ENCODE measurements at places on chromosomes 11 and 22.

GRCh38 chr11:33256813-33257159, 395 bp upstream of the HIPK3 start:
- DNase-seq: no peak

DNA sequence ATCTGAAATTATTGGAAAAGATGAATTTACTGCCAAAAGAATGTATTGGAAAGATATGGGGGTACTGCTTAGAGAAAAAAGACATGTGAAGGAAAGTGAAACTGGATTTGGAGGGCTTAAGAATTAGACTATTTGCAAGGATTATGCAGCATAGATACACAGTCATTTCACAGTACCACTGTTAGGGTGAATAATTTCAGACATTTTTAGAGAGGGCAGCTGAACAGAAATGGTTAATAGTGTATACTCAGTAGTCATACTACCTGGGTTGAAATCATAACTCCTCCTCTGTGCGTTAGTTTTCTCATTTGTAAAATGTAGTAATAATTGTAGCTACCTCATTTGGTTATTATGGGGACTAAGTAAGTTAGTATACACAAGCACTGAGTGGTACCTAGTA, 33.0 kb downstream of the GAS2 start:
- DNase-seq: no peak

DNA sequence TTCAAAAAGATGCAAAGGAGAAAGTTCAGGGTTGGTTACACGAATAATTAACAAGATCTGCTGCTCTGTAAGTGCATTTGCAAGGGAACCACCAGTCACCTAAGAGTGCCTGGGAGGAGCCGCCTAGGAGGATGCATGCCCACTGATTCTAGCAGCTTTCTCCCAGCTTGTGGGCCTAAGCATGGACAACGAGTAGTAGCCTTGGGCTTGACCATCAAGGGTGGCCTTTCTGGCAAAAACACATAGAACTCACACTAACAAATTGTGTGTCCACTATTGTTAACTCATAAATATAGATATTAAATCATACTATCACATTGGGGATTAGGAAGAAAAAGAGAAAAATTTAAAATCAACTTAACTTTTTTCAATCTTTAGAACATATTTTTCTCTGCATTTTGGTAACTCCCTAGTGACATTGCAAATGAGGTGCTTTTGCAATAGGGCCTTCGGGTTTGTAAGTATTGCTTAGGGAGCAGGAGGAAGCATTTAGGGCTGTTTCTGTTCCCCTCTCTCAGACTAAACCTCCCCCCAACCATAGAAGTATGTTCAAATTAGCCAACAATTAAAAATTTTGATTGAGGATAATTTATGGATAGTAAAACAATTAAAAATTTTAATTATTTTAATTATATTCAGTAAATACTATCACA, 57.3 kb upstream of the CEP295 start:
- no peak for DNase-seq

DNA sequence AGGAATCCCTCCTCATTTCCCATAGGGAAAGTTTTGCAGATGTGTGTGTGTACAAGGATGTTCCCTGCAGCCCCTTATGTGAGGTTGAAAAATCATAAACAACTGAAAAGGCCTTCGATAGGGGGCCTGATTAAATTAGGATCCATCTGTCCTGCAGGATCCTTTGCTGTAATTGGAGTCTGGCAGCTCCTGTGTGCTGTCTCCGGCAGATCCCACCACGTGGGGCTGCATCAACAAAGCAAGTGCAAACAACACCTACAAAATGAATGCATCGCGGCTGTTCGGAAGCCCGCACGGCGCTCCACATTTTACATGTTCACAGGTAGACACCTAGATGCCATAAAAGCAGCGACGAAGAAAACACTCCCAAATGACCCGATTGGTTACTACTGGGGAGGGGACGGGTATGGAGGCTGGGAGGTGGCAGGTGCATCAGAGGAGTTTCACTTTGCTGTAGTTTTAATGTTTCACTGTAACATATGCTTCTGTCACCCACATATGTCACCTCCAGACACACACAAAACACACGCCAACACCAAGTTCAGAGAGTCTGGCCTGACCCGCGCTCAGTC, 52.2 kb downstream of the NFAM1 start:
- DNase-seq: no peak

GRCh38 chr11:71556018-71556417, 7.8 kb downstream of the KRTAP5-9 start:
- DNase-seq: no peak

DNA sequence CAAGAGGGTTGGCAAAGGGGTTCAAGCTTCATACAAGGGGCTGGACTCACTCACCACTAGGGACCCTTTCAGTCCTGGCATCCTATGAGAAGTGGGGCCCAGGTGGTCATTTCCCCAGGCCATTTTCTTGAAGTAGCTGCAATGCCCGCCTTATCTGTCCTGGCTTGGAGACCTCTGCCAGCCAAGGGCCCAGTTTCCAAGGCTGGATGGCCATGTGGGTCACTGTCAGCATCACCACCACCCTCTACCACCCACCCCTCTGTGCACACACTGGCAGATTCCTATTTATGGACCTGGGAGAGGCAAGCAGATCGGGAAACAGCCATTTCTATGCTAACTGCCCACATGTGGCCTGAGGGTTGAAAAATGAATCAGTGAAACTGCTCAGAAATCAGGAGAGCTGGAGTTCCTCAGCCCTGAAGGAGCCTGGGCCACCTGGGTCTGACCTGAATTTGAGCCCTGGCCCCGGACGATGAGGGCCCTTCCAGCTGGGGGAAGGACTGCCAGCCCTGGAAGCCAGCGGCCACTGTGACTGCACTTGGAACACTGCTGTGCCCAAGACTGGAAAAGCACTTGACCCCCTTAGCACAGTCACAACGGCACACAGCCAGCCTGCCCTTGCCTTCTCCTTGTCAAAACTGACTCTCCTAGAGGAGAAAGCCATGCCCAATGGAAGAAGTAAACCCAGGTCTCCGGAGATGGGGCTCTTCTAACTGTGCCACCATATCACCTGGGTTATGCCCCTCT, 442.2 kb downstream of the BUD13 start:
- DNase-seq: no peak
